Stimulated activated CD4-positive, alpha-beta T cell treated with anti-CD3 and anti-CD28 coated beads, Interleukin-1b, Interleukin-23, amount 100 ng/mL, for 24 hours (primary cell): ENCODE measurements at places on chromosomes 2 and 18.

GRCh38 chr2:126719833-126720351 lies 63.9 kb downstream of the GYPC start:
- DNase-seq = no peak

DNA sequence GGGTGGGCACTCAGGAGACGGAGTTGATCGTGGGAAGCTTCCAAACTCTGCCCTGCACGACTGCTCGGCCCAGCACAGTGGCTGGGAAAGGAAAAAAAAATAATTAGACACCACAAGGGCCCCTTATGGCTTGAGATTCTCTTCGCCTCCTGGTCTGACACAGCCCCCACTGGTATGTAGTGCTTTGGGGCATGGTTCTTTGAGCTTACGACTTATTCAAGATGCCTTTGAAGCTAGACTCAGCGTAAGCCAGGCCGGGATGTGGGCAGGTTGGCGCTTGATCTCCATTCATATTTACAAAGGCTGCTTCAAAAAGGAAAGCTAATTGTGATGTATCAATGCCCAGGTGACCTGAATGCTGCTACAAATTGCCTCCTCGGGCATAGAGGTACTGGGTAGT lies 50.5 kb downstream of the CXCR4 start:
- no peak for DNase-seq

DNA sequence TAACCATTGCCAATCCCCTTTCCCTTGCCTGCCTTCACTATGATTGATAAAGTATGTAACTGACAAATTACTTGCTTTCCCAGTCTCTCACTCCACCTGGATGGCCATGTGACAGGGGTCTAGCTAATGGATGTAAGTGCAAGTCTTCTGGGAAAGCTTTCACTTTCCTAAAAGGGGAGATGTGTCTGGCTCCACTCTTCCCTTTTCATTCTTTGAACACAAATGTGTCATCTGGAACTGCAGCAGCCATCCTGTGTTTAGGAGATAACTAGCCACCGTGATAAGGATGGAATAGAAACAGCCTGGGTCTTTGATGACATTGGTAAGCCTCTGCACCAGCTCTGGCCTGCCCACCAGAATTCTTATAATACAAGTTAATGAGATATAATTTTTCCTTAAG lies 38.2 kb downstream of the SNRPD1 start:
- DNase-seq = no peak

DNA sequence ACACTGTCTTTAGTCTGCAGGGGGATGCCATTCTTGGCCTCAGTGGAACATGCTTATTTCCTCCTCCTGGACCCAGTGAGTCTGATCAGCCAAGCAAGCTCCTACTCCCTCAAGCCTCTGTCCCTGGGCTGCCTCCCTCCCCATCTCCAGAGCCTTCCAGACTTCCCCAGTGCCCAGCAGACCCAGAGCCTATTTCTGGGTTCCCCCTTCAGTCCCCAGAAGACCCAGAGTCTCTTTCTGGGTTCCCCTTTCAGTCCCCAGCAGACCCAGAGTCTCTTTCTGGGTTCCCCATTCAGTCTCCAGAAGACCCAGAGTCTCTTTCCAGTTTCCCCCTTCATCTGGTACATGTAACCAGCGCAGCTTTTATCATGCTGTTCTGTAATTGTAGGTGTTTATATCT lies 17.0 kb upstream of the PKDCC start:
- no peak for DNase-seq

DNA sequence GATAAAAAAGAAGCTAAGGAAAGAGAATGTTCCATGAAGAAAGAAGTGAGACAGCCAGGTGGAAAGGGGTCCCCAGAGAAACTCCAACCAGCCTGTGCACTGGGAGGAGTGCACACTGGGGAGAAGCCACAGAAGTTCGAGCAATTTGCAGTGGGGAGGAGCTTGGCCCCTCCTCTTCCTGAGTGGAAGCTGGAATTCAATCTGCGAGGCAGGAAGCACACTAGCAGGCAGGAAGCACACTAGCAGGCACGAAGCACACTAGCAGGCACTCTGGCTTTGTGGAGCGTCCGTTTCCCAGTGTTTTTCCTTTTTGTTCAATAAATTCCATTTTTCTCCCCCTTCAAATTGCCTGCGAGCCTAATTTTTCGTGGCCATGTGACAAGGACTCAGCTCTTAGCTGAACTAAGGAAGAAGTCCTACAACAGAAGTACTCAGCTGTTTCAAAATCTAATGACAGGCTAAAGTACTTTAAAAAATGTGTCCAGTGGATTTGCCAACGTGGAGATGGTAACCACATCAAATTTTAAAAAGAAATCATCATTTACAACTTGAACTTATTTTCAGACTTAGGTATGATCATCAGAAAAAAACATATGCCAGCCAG lies 21.4 kb upstream of the SPIRE1 start:
- no peak for DNase-seq

- DNase-seq = no peak
Observed at GRCh38 chr2:43524177-43524965, 71.5 kb downstream of the THADA start.

- no peak for DNase-seq
Observed at GRCh38 chr2:132448331-132448730, 31.7 kb downstream of the GPR39 start.

DNA sequence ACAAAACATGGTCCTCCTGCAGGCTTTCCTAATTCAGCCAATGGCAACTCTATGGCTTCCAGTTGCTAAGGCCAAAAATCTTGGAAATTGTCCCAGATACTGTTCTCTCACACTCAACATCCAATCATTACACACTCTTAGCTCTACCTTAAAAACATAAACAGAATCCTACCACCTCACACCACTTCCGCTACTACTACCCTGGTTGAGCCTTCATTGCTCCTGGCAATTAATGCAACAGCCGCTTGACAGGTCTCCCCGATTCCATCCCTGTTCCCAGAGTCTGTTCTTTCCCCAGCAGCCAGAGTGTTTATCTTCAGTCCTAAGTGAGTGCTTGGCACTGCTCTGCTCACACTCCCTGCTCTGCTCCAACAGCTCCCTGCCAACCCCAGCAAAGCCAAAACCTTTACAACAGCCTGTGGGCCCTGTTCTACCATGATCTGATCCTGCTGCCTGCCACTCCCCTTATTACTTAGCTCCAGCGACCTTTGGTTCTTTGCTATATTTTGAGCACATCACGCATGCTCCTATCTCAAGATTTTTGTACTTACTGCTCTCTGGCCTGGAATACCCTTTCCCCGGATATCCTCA lies 67.5 kb upstream of the AMMECR1L start:
- no peak for DNase-seq

DNA sequence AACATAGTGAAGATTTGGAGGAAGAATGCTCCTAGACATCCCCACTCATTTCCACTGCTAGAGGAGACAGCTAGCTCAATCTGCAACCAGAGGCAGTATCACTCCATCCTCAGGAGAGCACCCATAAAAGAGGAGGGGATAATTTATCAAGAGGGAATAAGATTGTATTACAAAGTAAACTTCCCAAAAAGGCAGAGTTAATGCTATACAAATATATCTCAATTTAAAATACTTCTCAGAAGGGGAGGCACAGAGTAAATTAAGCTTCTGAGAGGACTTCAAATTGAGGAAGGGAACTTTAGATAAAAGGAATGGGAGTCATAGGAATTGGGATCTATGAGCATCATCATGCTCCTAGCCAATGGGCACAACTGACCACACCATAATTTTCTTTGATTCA lies 29.1 kb downstream of the EXOC6B start:
- DNase-seq = no peak

GRCh38 chr2:201925056-201925455 lies 108.6 kb upstream of the FZD7 start:
- DNase-seq = no peak

- no peak for DNase-seq
Observed at GRCh38 chr18:45056926-45057325, 376.2 kb downstream of the SETBP1 start.

DNA sequence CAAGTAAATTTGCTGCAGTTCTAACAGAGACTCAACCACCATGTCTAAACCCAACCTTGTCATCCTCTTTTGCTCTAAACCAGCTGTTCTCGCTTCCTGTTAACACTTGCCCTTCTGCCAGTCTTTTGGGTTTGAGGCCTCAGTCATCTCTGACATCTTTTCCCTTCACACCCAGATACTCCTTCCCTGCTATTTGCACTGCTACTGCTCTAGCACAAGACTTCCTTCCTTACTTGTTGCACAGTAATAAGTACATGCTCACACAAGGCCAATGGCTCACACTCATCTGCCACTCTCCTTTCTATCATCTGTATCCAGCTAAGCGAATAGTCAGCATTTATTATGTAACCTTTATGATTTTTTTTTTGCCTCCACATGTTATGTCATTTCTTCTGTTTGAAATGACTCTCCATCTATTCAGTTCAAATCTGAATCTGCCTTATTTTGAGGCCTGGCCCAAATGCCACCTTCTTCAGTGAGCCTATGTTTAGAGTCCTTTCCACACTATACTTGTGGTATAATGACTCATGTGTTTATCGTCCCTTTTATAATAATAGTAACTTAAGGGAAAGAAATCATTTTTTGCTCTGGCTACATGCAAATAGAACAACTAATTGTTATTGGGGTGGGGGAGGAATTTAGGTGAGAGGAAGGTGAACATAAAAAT lies 22.5 kb upstream of the CDKL4 start:
- no peak for DNase-seq

DNA sequence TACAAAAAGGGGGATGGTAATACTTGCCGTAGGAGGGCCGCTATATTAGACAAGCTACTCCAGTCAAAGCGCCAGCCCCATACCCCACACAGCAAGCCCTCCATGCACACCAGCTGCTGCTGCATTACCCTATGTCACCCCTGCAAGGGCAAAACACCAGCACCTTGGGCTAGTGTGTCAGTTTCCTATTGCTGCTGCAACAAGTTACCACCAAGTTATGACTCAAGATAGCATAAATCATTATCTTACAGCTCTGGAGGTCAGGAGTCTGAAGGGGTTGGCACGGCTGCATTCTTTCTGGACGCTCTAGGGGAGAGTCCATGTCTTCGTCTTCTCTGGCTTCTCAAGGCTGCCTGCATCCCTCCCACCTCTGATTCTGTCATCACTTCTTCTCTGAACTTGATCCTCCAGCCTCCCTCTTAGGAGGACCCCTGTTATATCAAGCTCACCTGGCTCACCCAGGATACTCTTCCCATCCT lies 88.6 kb upstream of the ACAA2 start:
- DNase-seq = no peak

DNA sequence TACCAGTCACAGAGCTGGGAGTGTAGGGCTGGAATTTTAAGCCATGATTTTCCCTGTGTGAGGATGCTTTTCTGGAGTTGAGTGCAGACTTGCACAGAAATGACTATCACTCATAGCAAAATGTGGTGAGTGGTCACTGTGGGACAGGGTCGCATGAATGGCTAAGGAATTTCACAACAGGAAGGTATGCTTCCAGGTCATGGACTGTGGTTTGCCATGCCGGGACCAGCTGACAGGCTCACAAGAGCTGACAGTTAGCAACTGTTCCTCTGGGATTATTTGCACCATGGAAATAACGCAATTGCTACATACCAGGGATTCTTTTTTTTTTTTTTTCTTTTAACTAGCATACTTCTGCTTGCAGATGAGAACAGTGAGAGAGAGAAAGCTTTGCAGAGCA lies 3.8 kb upstream of the UXS1 start:
- no peak for DNase-seq

DNA sequence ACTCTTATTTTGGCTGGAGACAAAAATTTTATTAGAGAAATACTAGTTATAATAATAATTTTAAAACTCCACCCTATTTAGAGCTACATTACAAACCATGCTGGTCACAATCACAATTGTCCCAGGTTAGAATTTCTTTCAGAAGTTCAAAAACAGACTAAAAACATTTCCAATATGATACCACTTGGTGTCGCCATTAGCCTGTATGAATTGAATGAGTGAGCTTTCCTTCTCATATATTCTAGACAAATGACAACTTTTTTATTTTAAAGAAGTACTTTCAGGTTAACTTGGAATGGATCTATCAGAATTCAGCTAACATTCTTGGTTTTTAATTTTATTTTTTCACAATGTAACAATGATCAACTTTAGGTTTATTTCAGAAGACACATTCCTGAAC lies 48.0 kb downstream of the SERPINB8 start:
- DNase-seq = no peak

DNA sequence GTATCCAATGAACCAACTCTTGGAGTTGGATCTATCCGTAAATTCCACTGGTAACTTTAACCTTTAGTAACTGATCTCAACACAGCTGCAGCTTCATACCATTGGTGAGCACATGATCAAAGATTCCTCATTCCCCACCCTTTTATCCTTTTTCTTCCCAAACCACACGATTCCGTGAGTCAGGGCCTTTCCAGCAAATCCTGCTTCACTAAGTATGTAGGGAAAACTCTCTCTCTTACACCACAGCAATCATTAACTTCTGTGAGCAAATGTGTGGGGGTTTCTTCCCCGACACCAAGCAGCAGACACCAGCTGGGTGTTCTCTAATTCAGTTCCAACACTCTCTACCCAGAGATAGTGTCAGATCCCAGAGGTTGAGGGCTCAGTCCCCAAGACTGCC lies 23.5 kb downstream of the ELP2 start:
- DNase-seq = no peak

- no peak for DNase-seq
Observed at GRCh38 chr2:200172944-200173581, 133.4 kb upstream of the SPATS2L start.

DNA sequence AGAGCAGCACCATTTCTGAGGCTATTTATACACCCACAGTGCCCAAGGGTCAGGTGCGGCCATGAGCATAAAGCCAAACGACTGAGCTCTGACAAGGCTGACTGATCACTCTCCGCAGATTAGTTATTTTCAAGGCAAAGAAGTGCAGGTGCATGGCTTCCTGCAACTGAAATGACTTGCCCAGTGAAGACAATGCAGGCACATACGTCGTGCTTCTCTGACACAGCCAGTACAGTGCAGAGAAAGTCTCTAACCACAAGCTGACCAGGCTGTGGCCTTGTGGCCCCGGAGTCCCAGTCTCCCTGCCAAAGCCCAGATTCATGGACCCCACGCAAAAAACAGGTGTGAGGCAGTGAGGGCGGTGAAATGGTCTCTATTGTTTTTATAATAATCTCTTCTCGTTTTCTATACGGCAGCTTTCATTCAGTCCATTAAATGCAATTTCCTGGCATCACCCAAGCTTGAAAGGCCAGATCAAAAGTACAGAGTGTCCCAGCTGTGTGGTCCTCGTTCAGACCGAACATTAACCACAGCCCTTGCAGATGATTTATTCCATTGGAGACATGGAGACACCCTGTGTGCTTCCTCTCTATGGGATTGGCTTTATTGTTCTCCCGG lies 447.0 kb upstream of the ID2 start:
- DNase-seq = no peak

DNA sequence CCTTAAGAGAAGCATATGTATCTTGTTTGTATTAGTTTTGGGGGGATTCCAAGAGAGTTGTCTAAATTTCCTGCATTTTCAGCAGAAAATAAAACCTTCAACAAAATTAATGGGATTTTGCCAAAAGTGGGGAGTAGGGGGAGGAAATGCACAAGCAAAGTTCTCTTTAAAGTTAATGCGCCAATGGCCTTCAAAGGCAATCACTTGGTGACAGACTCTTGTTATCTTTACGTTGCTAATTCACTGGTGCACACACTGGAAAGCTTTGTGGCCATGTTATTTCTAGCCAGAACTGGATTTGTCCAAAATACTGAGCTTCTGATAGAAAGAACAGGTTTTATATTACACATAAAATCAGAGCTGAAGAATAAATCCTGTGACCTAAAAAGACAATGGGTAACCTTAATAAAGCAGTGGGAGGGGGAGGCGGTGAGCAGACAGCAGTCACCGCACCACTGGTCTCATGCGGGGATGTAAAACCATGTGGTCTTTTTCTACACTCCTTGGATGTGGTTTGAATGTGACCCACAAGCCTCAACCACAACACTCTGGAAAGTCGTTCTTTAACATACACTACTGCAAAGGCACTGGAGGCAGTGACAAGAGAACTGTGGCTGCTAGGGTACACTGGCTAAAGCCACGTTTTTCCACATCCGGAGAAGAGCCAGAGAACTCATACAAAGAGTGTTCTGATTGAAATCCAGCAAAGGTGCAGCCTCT lies 176.9 kb upstream of the SMAD7 start:
- no peak for DNase-seq
